Peyer's patch (tissue), 4 donors: ENCODE measurements at places on chromosomes 7 and 10. TPM values are rescaled to one million over a fixed set of nuclear protein-coding genes. Genes with fewer than 3 reads are reported as not detected.

Gene COL13A1
- not detected for total RNA-seq

Gene SFR1
- total RNA-seq = 2.5 TPM

Gene WNT8B
- not detected for total RNA-seq

Gene PTPRZ1
- total RNA-seq = 0.54 TPM

Gene SPDYE1
- total RNA-seq = not detected

Gene MRLN
- not detected for total RNA-seq

Gene ARHGAP22
- 10.7 TPM for total RNA-seq
